ENCODE measurements at places on chromosomes 6 and 20.

DNA sequence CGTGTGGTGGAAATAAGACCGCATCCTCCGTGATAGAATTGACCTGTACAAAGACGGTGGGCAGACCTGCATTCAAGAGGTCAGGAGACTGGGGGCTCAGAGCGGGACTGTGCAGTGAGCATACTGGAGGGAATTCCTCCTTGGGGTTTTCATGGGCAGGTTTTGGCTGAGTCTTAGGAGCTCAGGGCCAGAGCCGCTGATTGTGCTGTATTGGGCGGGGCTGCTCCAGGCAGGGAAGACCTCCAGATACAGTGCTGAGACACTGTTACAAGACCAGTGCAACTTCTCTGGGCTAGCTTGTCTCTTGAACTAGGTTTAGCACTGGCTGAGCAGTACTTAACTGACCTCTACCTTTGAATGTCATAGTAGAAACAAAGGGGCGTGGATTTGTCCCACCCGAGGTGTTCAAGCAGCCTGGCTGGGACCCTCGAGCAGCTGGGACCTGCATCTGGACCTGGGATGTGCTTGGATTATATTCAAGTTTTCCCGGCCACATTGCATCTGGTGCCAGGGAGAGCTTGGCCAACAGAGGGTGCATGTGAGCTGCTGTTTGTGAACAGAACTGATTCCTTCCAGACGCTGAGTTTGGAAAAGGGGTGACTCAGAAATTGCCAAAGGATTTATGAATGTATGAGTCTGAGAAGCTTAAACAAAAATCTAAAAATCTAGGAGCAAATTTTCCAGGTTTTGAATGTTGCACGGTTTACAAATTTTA is 33.4 kb upstream of the SLC22A1 start:
- no peak for DNase-seq

- DNase-seq, result peak; percentile 82
Observed at GRCh38 chr6:170087941-170088581, 202.8 kb downstream of the DLL1 start.

DNA sequence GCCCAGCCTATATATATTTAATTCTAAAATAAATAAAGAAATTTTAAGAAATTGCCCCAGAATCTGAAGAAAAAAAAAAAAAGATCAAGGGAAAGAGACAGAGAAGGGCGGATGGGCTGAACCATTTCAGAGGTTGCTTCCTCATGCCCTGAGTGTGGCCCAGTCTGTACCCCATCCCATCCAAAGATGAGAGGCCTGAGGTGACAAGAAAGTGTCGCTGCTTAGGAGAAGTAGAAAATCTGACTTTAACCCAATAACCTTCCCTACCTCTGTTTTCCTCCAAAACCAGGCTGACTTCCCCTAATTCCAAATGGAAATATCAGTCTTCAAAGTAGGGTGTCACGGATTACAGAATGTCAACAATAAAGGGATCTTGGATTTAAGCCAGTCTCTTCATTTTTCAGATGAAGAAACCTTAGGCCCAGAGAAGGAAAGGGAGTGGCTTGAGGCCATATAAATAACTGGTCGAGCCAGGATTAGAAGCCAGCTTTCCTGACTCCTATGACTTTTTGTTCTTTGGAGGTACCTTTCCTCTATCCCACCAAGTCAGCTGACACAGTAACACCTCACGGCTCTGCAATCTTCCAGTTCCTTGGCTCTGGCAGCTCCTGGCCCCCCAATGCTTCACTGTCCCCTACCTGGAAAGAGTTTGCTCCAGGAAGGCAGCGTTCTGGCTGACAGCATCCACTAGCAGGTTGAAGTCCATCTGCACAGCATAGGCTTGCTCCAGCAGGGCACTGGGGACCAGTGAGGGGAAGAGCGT is 10.1 kb downstream of the GSS start:
- no peak for DNase-seq

- no peak for DNase-seq
Observed at GRCh38 chr20:19813846-19814640, 56.0 kb downstream of the RIN2 start.

- DNase-seq, result no peak
Observed at GRCh38 chr20:13200767-13201500, 20.1 kb upstream of the ISM1 start.

- no peak for DNase-seq
Observed at GRCh38 chr6:97095311-97095850, 170.9 kb downstream of the KLHL32 start.

DNA sequence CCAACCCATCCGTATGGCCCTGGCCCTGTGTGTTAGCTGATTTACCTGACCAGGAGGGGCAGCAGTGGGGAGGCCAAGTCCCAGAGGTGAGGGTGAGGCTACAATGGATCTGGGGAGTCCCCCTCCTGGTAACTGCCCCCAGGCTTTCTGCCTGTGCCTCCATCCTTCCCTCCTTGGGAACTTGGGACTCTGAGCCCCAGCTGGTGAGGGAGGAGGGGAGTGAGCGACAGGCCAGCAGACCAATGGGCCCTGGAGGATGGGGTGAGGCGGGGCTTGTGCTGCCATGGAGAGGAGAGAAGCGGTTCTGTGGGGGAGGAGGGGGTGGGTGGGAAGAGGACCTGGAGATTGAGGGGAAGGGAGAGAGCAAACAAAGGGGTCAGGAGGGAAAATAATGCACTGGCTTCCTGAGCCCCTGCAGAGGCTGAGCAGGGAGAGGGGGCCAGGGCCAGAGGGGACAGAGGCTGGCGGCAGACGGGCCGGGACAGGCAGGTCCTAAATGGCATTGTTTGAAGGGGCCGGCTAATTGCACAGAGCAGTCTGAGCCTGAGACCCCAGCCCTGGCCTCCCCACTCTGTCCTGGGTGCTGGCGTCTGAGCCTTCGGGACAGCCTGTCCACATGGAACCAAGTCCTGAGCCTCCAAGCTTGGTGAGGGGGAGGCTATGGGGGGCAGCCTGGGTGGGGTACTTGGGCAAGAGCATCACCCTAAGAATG is 17.5 kb downstream of the DNMT3B start:
- no peak for DNase-seq

DNA sequence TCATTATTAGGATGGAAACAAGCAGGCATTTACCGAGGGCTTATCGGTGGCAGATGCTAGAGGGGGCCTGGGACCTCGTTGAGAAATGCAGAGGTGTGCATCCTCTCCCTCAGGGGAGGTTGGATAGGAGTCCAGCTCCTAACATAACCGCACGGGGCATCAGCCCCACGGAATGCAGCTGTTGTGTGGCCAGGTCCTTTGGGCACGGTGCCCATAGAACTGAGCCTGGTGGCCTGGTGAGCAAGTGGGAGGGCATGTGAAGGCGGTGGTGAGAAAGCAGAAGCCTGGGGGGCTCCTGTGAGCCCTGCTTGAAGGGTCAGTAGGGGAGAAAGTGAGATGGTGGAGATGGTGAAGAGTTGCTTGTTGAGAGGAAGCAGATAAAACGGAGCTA is 143.7 kb downstream of the CDH26 start:
- no peak for DNase-seq

- DNase-seq, result no peak
Observed at GRCh38 chr20:1165521-1165920, 19.3 kb downstream of the TMEM74B start.

DNA sequence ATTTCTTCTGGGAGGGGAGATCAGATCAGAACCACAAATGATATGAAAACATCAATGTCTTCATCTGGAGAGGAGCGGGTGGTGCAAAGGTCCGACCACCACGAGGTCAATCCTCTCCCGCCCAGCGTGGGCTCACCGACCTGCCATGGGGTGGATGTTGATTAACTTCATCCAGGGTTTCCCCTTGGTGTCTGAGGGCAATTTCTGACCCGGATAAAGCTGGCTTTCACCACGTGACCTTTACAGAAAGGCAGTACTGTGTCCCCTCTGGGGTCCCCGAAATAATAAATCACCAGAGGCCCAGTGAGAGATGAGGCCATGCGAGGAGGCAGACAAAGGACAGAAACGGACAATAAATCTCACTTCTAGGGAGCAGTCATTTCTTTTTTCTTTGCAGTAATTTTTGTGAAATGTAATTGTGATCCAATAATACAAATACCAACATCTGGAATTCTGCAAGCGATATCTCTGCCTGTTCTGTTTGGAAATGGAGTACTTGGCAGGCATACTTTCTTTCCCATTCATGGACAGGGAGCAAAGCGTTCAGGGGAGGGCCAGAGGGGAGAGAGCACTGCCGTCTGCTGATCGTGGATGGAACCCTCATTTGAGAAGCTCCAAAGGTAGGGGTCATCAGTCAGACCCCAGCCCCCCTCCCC is 55.1 kb upstream of the APCDD1L start:
- DNase-seq, result no peak

- no peak for DNase-seq
Observed at GRCh38 chr6:13836170-13836569, 21.8 kb upstream of the MCUR1 start.

DNA sequence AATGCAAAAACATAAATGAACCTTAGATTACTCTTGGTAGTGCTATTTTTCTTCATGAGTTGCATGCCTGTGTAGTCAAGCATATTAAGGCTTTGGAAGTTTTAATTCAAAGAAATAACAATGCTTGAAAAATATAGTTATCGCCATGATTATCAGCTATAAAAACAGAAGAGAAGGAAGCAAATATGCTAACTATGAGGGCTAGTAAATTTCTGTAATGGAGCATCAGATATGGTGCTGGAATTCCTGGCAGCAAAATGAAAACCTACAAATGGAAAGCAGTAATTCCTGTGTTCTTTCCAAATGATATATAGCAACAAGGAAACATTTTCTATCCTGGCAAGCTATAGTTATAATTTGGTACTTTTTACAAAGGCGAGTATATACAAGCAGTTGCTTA is 29.7 kb downstream of the DOP1A start:
- DNase-seq, result no peak

- DNase-seq, result no peak
Observed at GRCh38 chr20:14997791-14998190, 660.4 kb upstream of the FLRT3 start.

GRCh38 chr20:51526106-51526470 is 16.4 kb downstream of the NFATC2 start:
- no peak for DNase-seq

DNA sequence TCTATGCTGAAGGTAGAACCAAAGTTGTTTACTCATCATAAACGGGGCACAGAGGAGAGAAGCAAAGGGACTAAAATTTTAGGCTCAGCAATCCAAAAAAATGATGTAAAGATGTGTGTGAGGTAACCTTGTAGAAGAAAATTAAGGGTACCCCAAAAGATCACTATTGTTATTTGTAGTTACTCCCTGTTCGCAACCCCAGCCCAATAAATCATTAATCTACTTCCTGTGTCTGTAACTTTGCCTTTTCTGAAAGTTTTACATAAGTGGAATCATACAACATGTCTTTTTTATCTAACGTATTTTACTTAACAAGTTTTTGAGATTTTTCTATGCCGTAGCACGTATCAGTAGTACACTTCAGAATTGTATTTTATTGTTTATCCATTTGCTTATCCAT is 1114.8 kb upstream of the GJE1 start:
- DNase-seq, result no peak

Measured in MV-4-11 (cell line).